ENCODE measurements at places on chromosomes 7 and 10.

GRCh38 chr10:21526860-21527597 is 1.5 kb upstream of the SKIDA1 start:
- no peak for DNase-seq

- DNase-seq: no peak
These were observed 1.5 kb downstream of the HBP1 start for GRCh38 chr7:107170051-107170915.

DNA sequence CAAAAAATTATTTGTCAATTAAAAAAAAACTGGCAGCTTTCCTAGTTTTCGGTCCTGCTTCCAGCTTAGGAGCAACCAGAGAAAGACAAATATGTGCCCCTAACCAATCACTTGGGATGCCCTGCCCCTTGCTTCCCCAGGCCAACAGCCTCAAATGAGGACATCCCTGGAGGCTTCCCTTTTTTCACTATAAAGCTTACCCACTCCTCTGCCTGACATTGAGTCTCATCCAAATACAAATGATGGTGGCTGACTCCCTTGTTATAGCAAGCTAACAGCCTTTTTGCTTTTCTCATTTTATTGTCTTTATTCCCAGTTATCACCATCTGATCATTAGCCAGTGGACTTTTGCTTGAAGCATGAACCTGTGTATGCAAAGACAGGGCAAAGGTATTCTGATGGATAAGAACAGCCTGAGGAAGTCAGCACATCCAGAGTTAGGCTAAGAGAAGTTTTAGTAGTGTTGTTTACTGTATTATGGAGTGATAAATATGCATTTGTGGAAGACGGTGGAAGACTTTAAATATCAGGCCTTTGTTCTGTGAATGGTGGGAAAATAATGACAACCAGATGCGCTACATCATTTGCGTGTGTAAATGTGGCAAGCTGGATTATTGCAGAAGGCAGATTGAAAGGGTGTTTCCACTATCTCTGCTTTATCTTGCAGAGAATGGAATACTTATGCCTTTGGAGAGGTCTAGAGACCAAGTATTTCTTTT is 1.7 kb upstream of the CCM2 start:
- DNase-seq: no peak

GRCh38 chr7:130758429-130759056 is 24.5 kb upstream of the KLF14 start:
- peak; percentile 38 for DNase-seq

DNA sequence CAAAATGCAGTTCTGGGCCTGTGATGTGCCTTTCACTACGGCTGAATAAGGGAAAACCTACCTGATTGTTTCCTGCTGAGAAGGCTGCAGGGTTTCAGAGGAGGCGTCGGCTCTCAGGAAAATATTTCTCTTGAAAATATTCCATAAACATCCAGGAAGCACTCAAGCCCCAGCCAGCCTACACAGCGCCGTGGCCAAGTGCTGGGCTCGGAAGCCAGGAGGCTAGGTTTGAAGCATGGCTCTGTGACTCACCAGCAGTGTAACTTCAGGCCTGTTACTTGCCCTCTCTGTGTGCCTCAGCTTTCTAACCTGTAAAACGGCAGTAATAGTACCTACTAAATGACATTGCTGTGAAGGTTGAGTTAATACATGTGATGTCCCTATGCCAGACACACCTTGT is 399.1 kb downstream of the GATA3 start:
- DNase-seq: no peak

GRCh38 chr7:84677117-84677732 is 482.6 kb upstream of the SEMA3A start:
- DNase-seq: no peak
